ENCODE measurements at places on chromosomes 12 and 14.

DNA sequence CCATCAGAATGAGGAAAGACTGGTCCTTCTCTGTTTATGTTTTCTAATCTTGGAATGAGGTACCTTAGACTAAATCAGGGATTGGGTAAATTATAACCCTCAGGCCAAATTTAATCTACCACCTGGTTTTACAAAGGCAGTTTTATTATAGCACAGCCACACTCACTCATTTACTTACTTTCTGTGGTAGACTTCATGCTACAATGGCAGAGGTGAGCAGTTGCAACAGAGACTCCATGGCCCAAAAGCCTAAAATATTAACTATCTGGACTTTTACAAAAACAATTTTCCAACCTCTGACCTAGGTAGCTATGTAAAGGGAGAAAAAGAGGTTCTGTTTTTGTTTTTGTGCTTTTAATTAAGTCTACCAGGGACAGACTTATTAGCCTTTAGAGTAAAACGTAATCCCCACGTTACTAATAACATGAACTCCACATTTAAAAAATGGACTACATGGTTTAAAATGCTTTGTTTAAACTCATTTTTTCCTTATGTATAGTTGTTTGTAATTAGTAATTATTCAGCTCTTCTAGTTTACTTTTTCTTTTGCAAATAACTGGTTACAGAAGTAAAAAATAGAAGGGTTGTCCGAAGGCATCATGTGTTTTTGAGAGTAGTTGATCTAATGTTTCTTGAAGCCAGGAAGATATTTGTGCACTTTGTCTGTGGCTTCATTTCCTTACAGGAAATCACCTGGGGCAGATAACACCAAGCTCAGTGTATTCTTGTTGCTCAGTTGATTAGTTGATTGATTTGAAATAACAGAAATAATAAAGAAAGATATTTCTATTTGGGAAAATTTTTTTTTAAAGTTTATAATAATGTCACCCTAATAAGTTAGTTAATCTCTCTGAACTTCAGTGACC, 57.6 kb upstream of the ATP2B1 start:
- DNase-seq = no peak

DNA sequence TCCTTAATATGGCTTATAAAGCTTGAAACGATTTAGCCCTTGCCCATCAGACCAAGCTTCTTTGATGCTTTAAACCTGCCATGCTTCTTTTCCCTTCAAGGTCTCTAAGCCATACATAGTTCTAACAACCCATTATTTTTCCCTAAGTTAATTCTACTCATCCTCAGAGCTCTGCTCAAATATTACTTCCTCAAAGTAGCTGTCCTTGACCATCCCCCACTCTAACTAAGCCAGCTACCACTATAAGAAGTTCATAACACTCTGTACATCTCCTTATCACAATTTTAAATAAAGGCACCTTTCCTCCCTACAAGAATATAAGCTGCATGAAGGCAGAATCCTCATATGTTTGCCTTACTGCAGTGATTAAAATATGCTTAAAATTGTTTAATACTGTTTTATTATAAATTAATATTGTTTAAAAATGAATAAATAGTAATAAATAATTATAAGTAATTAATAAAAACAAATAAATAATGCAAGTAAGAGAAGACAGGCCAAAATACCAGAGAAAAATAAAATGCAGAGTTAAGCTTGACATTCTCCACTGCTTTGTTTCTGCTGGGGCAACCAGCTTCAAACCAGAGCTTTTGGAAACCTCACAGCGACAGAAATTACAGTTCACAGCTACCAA, 76.8 kb downstream of the NUMB start:
- no peak for DNase-seq

- DNase-seq = no peak
Observed at GRCh38 chr12:26872625-26873024, 39.6 kb upstream of the ITPR2 start.

GRCh38 chr14:54354096-54354495, 42.7 kb upstream of the CDKN3 start:
- no peak for DNase-seq

DNA sequence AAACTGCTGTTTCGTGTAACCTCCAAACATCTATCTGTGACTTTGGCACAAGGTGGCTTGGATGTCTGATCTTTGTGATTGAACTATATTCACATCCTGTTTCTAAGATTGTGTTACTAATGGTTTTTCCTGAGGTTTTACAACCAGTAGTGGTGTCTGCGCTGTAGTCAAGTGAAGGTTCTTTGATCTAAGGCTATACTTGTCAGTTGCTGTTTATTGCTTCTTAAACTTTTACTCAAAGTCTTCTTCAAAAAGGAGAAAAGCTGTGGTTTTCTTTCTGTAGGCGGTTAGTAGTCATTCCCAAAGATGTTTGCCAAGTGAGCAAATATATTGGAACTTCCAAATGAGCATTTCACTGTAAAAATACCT, 12.3 kb upstream of the CALM1 start:
- no peak for DNase-seq

DNA sequence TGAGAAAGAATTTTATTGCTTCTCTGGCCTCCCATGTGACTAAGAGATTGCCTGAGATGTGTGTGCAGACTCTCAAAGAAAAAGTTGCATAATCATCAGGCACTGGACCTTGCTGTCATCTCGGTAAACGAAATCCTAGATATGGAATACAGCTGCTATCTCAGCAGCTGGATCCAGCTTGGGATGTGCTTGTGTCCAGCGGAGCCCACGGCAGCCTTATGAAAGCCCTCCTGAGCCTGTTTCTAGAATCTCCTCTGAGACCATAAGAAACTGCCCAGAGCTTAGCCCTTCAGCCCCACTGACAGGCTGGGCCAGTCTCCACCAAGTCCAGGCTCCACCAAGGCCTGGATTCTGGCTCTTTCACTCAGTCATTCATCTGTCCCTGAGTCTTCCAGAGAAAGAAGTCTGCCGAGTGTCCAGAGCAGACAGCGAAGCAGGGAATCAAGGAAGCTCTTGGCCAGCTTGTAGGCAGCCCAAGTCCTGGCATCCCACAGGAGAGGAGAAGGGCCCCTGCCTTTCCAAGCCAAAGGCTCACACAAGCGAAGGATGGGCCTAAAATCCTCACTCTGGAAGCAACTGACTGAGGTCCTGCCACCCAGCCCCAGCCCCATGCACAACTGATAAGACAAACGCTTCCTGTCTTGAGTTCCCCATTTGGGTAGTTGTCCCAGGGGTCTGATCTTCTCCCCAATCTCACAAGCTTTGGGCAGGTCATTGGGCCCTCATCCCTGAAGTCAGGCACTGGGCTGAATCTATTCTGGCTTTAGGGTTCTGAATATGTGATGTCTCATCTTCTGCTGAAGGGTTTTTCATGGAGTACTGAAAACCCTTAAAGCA, 97.8 kb downstream of the SEC23A start:
- no peak for DNase-seq

DNA sequence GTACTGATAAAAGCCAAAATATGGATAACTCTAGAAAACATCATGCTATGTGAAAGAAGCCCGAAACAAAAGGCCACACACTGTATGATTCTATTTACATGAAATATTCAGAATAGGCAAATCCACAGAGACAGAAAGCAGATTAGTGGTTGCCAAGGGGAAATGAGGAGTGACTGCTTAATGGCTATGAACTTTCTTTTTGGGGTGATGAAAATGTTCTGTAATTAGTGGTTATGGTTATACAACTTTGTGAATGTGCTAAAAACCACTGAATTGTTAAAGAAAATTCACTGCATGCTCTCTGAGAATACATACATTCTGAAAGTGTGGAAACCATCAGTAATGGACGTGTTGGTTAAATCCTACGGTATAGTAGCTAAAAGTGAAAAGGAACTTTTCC, 39.9 kb upstream of the STON2 start:
- DNase-seq = no peak

DNA sequence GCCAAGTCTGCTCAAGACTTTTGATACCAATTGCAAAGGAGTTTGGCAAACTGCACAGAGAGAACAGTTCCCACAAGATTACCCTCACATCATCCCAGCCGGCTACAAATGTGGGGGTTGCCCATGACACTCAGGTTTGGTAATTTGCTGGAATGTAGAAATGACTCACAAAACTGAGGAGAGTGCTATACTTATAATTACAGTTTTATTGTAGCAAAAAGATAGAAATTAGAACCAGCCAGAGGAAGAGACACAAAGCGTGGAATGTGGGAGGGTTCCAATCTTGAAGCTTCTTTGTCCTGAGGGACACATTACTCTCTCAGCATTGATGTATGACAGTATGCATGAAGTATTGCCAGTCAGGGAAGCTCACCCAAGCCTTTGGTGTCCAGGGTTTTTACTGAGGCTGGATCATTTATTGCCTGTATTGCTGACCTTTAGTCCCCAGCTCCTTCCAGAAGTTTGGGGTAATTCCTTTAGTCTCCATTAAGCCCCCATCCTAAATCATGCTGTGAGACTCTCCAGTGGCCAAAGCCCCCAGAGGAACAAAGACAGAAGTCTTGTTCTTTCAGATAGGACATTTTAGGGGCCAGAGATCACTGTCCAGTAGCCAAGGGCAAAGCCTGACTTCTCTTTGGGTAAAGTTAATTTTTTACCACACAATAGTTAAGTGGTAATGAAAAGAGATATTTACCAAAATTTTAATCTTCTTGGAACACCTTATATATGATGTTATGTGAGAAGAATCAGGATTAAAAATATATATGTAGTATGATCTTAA, 9.9 kb downstream of the TBK1 start:
- no peak for DNase-seq

GRCh38 chr12:86950043-86950442, 693.9 kb upstream of the MGAT4C start:
- DNase-seq = no peak

DNA sequence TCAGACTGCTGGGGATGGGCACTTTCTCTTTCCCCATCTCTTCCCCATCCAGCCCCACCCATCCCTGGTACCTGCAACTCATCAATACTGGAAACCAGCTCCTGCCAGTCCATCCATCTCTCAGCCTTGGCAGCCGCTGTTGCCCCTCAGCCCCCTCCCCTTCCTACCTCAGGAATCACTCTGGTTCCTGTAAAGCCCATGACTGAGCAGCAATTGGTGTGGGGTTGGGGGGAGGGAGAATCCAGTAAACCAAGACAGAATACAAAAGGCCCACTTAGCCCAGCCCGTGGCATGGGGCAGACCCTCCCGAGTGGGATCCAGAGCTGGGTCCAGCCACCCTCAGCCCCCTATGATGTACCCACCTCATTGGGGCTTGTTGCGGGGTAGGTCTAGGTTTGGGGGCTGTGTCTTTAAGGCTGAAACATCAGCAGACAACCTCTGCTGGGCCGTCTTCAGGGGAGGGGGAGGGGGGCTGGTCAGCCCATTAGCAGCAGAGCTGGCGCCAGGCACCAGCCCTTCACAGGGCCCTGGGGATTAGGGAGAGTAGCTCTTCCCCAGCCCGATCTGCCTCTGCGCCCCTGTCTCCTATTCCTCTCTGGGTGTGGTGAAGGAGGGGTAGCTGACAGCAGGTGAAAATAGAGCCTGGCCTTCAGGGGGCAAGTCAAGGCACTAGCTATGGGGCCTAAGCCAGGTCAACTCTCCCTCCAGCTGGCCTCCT, 702 bp upstream of the PRPH start:
- no peak for DNase-seq

- DNase-seq = no peak
Observed at GRCh38 chr14:99790201-99790977, 2.8 kb upstream of the EML1 start.

GRCh38 chr12:120710805-120711296, 593 bp downstream of the UNC119B start:
- no peak for DNase-seq

- peak; percentile 5 for DNase-seq
Observed at GRCh38 chr14:44369401-44370123, 137.5 kb downstream of the FSCB start.

DNA sequence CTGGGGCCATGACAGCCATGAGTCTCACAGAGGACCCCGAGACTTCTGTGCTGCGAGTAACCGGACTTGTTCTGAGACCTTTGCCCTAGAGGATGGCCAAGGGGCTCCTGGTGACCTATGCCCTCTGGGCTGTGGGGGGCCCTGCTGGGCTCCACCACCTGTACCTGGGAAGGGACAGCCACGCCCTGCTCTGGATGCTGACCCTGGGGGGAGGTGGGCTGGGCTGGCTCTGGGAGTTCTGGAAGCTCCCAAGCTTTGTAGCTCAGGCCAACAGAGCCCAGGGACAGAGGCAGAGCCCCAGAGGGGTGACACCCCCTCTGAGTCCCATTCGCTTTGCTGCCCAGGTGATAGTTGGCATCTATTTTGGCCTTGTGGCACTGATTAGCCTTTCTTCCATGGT, 2.1 kb downstream of the DNAJC22 start:
- DNase-seq = no peak

- DNase-seq = no peak
Observed at GRCh38 chr14:76698631-76699030, 62.6 kb upstream of the VASH1 start.

GRCh38 chr14:103198131-103199105, 75.2 kb downstream of the TNFAIP2 start:
- DNase-seq = no peak

- no peak for DNase-seq
Observed at GRCh38 chr12:61687407-61687806, 572.8 kb upstream of the USP15 start.

DNA sequence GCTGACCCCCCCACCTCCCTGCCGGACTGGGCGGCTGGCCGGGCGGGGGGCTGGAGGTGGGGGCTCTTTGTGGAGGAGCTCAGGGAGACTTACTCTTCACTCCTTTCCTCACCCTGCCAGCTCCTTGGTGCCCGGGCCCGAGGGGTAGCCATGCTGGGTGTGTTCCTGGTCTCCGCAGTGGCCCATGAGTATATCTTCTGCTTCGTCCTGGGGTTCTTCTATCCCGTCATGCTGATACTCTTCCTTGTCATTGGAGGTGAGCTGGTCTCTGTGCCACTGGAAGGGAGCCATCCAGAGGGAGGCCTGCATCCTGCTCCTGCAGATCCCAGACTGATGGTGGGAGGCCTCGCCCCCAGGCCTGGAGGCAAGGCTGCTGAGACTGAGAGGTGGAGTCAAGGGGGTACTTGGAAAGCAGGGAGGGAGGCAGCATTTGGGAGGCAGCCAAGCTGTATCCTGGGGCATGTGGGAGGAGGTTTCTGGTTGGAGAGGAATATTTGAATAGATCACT, 19.7 kb downstream of the SOAT2 start:
- DNase-seq = no peak

DNA sequence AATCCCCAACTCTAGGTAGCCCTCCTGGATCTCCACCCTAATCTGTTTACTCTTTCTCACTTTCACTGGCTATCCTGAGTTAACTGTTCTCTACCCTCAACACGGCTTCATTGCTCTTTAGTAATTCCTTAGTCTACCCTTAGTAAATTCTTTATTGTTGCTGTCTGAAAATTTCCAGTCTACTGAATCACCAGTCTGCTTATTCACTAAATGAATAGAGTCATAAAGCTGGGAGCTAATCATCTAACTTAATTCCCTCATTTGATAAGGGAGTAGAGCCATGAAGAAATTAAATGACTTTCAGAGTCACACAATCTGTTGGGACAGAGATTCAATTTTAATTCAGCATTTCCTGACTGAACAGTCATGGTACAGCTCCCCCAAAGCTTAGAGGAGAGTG, 36.5 kb downstream of the YEATS4 start:
- DNase-seq = no peak

Data from NCI-H1694 (cell line).